ENCODE measurements at places on chromosomes 11 and 22. TPM values are rescaled to one million over a fixed set of nuclear protein-coding genes. Genes with fewer than 3 reads are reported as not detected.
A peak's percentile ranks its signal among the peaks of the same experiment; 100 is the strongest.

DNA sequence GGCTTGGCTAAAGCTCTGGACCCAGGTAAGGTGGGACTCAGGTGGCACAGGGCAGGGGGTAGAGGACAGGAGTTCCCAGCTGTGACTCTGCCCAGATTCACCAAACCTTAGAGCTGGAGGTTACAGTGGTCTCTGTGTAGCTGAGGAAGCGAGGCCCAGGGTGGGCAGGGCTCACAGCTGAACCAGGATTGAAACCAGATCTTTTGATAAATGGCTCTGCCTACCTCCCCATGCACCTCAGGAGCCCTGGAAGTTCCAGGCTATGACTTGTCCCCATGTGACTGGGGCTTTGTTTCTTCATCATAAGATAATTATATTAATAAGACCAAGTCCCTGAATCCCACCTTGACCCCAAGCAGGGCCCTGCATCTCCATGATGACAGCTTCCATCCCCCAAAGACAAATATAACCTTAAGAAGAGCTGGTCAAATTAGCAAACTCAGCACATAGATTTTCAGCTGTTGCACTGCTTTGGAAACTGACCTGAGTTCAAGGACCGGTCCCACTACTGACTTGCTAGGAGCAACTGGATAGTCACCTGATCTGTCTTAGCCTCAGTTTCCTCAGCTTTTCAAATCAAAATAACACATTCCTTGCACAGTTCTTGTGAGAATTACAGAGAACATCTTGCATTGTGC, 21.3 kb upstream of the TSKU start:
- no peak for DNase-seq

DNA sequence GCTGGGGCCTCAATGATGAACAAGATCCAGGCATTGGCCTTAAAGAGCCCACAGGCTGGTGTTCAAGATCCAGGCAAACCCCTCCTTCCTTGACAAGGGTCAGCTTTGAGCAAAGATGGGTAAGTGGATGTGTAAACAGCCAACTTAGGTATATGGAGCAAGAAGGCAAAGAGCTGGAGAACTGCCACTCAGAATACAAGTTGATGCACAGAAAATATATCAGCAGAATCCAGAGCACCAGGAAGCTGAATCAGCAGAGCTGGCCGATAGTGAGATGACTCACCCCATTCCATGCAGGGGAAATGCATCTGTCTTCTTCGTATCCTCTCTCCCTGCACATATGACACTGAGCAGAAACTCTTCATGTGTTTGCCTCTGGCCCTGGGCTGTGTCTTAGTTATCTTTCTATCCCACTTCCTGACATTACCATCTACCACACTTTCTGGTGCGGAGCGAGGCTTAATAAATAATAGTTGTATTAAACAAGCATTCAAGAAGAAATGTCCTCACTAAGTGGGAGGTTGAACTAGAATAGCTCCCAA, 57.8 kb downstream of the ENDOD1 start:
- DNase-seq, result no peak

DNA sequence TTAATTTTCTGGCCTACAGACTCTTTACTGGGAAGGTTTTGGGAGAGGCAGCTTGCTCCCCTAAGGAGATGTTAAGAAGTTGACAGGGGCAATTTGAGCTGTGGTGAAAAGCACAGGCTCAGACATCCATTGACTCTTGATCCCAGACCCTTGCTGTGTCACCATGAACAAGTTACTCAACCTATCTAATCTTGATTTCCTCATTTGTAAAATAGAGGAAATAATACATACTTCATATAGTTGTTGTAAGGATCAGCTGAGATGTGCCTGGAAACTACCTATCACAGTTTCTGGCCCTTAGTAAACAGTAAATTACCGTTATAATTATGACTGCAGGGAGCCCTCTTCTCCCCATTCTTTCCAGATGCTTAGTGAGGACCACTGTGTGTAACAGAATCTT, 16.6 kb upstream of the SCGB1D4 start:
- DNase-seq, result no peak

GRCh38 chr11:33475993-33476392, 218.8 kb downstream of the HIPK3 start:
- peak; percentile 39 for DNase-seq

DNA sequence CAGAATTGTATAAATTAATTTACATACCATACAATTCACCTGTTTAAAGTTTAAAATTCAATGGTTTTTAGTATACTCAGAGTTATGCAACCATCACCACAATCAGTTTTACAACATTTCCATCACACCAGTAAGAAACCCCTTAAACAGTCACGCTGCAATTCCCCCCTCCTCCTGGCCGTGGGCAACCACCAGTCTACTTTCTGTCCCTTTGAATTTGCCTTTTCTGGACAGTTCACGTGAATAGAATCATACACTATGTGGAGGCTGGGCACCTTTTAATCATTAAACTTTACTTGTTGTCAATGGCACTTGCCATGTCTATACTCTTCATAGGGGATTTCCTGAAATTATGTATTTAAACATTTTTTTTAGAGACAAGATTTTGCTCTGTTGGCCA, 20.1 kb upstream of the SWAP70 start:
- DNase-seq, result no peak

- no peak for DNase-seq
Measured at GRCh38 chr11:78110351-78110750, 29.1 kb downstream of the ALG8 start.

GRCh38 chr11:63961608-63962412, 12.6 kb upstream of the COX8A start:
- DNase-seq, result no peak

DNA sequence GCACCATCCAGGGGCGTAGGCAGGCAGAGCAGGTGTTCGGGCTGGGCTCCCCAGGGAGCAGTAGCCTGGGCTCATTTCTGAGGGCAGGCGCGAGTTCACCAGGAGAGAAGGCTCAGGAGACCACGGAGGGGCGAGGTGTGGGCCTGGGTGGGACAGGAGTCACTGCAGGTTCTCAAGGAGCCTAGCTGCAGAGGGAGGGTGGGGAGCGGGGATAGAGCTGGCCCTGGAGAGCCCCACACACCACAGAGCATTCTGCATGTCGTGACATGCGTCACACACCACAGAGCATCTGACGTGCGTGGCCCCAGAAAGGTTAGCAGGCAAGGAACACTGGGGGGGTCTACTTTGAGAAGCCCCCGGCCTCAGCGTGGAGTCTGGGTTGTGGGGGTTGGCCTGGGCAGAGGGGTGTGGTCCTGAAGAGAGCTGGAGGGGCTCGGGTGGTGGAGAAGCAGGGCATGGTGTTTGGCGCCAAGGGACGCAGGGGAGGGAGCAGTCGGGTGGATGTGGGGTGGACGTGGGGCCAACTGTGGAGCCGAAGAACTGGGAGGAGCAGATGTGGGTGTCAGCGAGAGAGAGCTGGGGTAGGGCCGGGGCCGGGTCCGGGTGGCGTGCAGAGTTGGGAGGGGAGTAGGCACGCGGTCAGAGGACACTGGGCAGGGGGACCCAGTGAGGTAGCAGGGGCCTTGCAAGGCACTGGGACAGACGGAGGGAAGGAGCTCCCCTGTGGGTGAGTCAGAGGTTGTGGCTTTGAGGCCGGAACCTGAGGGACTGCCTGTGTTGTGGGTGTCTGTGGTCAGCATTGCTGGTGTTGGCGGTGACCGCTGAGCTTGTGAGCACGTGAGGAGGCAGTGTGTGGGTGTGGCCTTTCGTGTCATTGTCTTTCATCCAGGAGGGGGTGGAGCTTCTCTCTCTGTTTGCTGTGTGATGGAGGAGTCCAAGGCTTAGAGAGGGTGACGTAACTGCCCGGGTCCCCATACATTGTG, 25.5 kb downstream of the CTTN start:
- no peak for DNase-seq

- DNase-seq, result no peak
Measured at GRCh38 chr11:24375931-24376330, 120.9 kb upstream of the LUZP2 start.

The MICAL2 gene
- 9.5 TPM for polyA plus RNA-seq

The MMP7 gene
- 31.0 TPM for polyA plus RNA-seq

The NLRP10 gene
- polyA plus RNA-seq, result not detected

The SLC22A25 gene
- 0.06 TPM for polyA plus RNA-seq

Measured in left renal pelvis (tissue), 4 donors.